ENCODE measurements at places on chromosomes 13 and 19.

GRCh38 chr13:23763318-23763717, 125.9 kb downstream of the MIPEP start:
- peak; percentile 45 for DNase-seq

DNA sequence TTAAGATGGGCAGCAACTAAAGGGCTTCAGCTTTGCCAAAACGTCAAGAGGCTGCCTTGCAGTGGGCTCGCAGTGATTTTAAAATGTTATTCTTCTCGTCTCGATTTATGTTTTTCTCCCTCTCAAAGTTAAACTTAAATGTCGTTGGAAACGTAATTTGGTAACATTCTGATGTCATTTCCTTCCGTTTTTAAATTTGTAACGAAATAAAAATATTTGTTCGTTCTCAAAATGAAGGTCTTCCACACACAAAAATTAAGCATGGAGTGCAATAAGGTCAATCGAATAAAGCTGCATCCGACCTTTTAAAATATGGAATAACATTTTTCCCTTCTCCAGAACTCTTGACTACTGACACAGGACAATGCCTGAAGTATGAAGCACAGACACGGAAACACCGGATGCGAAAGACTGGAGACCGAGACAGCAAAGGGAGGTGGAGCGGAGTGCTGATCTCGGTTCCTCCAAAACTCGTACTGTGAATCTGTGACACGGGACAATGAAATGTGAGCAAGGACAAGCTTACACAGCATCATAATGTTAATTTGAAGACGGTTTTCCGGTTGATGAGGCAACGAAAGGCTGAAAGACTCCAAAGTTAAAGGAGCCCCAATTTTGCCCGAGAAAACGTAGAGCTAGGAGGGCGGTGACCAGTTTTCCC, 850 bp downstream of the MTMR6 start:
- peak; percentile 59 for DNase-seq

DNA sequence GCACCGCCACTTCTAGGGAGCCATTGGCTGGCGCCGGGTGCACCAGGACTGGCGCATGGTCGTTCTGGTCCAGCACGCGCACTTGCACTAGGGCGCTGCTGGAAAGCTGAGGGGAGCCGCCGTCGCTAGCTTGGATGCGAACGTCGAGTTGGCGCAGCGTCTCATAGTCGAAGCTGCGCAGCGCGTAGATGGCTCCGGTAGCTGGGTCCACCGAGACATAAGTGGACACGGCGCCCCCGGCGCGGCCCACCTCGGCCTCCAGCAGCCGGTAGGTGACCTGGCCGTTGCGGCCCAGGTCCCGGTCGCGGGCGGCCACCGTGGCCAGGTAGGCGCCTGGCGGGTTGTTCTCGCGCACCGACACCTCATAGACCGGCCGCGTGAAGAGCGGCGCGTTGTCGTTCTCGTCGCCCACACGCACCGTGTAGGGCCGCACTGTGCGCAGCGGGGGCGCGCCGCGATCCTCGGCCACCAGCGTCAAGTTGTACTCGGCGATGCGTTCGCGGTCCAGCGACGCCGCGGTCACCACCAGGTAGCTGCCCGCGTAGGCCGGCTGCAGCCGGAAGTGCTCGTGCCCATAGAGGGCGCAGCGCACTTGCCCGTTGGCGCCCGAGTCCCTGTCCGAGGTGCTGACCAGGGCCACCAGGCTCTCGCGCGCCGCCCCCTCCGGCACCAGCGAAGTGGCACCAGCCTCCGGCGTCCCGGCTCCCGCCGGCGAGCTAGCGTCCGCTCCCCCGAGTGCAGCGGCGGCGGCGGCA, 1.7 kb downstream of the PCDH8 start:
- peak; percentile 69 for DNase-seq

DNA sequence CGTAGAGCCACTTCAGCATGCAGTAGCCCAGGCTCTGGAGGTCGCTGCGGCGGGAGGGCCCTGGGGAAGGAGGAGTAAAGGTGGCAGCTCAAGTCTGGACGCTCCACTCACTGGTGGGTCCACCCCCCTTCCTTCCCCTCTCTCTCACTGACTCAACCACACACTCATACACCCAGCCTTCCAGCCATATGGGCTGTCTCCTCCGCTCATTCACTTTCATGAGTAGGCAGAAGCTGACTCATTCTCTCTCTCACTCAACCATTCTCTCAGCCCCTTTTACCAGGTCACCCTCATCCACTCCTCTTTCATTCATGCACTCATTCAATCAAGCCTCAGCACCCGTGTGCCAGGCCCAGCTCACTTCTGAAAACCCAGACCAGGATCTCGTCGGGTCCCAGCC, 27.5 kb upstream of the SIGLEC11 start:
- no peak for DNase-seq

DNA sequence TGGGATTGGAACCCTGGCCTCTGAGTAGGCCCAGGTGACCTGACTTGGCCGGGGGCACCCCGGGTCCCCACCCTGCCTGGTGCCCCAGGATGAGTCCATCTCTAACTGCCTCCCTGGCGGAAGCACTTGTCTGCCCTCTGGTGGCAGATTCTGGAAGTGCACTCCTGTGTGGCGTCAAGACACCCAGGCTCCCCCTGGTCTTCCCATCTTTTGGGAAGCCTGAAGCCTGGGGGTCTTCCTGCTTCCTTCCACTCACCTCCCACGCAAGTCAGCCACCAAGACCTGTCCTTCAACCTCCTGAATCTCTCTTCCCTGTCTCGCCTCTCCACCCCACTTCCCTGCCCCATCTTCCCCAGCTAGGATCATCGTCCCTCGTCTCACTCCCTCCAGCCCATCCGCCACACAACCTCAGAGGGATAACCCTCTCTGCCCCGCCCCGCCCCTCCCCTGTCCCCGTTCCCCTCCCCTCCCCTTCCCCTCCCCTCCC, 7.4 kb downstream of the RABAC1 start:
- peak; percentile 68 for DNase-seq

DNA sequence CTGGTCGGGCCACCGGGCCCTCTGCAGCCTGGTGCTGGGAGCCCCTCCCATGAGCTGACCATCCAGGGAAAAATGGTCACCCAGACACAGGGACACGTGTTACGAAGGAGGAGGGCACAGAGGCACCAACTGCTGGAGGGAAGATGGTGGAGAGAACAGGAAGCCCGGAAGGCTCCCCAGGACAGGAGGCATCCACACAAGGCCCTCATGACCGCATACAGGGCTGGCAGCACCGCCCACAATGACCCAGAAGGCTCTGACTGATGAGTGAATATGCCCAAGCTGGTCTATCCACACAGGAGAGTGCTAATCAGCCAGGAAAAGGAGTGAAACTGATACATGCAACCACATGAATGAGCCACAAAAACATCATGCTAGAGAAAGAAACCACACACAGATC, 14.0 kb upstream of the TMEM86B start:
- no peak for DNase-seq

- no peak for DNase-seq
Measured at GRCh38 chr13:98893371-98893770, 84.5 kb downstream of the DOCK9 start.

DNA sequence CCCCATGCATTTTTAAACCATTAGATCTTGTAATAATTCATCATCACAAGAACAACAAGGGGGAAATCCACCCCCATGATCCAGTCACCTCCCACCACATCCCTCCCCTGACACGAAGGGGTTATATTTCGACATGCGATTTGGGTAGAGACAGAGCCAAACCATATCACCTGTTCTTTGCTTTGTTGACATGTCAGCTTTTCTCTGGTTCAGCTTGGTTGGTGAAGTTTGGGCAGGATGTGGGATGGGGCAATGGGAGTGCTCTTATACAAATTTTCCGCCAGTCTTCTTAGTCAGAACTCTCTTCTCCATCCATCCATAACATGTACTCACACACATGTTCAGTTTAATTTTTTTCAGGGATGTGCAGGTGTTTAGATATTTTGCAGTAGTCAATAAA, 12.9 kb downstream of the TPP2 start:
- no peak for DNase-seq

- peak; percentile 55 for DNase-seq
Measured at GRCh38 chr19:16888629-16889365, at the start of gene F2RL3. Gene F2RL3, plus strand, starts transcription at chr19:16888999. Its CDS starts 191 bp downstream, at chr19:16889190.

DNA sequence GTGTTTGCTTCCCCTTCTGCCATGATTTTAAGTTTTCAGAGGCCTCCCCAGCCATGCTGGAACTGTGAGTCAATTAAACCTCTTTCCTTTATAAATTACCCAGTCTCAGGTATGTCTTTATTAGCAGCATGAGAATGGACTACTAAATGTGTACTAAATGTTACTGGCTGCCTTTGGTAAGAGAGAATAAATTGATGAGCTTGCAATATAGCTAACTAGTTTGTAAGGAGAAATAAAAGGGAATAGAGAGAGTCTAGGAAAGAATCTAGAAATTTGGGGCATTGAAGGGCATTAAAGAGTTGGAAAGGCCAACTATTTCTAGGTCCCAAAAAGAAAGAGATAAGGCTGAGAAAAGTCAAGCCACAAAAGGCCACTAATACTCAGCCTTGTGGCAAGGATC, 5.5 kb upstream of the SOHLH2 start:
- no peak for DNase-seq

GRCh38 chr19:38216785-38217641, 7.0 kb downstream of the DPF1 start:
- no peak for DNase-seq

- no peak for DNase-seq
Measured at GRCh38 chr13:26619358-26619757, 61.9 kb downstream of the WASF3 start.

DNA sequence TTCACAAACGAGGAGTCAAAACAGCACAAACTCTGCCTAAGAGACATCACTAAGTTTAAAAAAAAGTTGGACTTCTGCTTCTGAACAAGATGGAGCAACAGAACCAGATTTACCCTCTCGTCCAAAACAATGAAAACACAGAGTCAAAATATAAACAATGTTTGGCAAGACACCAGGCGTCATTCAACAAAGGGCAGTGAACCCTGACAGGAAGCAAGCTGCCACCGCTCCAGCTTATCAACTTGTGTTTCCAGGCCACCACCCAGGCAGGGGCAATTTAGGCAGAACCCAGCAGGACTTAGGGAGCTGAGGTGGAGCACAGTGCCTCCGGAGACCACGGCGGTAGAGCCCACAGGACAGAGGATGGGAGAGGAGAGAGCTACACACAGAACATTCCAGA, 8.6 kb upstream of the NAPA start:
- DNase-seq: no peak

DNA sequence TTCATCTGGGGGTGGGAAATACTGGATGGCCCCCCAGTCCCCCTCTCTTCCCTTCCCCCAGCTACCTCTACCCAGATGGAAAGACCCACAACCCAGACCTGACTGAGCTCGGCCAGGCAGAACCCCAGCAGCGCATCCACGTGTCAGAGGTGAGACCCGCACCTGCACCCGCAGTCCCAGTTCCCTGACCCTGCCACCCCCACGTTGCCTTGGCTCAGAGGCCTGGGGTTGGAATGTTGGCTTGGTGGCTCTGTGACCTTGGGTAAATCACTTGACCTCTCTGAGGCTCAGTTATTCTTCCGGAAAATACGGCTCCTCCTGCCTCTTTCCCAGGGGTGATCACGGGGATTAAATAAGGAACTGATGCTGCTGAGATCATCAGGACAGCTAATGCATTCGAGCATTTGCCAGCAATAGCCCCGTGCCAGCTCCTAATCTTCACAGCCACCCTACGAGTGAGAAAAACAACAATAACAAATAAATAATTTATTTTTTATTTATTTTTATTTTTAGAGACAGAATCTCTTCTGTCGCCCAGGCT, 12.3 kb downstream of the CBLC start:
- no peak for DNase-seq

DNA sequence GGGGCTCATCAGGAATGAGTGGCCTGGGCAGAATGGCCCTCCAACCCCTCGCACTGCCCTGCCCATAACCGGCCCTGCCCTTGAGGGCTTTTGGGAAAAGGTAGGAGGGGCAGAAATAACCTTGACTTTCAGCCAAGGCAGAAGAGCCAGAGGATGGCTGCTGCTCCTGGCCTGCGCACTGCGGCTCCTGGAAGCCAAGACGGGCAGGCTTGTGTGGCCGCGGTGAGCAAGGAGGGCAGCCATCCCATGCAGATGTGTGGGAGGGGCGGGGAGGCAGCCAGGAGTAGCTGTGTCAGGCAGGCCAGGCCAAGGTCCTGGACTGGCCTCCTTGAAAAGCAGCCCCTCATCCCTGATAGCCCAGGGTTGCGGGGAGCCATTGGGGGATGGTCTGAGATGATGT, 57.6 kb upstream of the URI1 start:
- no peak for DNase-seq

DNA sequence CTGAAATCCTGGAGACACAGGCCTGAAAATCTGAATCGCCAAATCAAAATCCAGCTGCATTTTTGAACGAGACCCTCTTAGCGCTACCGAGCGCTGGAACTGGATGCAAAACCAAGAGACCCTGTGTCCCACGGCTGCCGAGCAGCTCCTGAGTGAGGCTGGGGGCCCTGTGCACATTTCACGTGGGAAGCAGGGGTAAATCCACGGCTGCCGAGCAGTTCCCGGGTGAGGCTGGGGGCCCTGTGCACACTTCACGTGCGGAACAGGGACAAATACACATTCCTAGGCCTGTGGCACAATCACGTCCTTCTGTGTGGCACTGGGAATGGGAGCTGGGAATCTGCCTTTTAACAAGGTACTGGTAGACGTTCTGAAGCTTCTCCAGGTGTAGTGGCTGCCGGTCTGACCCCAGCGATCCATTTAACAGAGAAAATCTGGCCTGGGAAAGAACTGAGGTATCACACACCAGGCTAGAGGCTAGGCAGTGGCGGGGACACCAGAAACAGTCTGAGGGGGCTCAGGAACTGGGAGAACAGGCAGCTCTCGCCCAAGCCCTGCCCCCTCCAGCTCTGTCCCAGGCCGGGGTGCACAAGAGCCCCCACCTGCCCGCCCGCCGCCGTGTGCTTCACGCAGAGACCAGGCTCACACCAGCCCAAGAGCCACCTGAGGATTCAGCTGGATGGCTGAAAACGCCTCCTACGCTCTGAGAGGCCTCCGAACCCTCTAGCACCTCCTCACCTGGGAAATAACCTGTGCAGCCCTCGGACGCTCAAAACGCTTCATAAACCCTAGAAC, 11.0 kb upstream of the C2CD4C start:
- no peak for DNase-seq

- no peak for DNase-seq
Measured at GRCh38 chr19:37966662-37967231, 59.7 kb downstream of the SIPA1L3 start.

- peak; percentile 49 for DNase-seq
Measured at GRCh38 chr19:11377237-11377636, 2.8 kb downstream of the SWSAP1 start.

DNA sequence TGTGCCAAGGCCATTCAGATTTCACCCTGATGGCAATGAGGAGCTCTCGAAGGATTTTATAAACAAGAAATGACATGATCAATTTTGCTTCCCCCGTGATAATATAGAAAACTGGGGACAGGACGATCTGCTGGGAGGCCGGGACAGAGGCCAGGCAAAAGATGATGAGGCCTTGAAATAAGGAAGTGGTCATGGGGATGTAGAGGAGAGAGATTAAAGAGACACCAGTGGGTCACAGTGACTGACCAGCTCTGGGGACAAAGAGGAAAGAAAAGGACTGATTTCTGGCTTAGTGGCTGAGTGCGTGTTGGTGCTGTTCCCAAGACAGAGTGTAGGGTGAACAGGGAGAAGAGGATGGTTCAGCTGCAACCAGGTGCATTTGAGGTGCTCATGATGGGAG, 68.7 kb upstream of the FLT1 start:
- no peak for DNase-seq

Data from erythroblast (primary cell).